A549 (cell line): ENCODE measurements at places on chromosomes 1 and 21. TPM values are rescaled to one million over a fixed set of nuclear protein-coding genes. Genes with fewer than 3 reads are reported as not detected.

The ATP6V1G3 gene
- not detected in 3 replicates for polyA plus RNA-seq

DNA sequence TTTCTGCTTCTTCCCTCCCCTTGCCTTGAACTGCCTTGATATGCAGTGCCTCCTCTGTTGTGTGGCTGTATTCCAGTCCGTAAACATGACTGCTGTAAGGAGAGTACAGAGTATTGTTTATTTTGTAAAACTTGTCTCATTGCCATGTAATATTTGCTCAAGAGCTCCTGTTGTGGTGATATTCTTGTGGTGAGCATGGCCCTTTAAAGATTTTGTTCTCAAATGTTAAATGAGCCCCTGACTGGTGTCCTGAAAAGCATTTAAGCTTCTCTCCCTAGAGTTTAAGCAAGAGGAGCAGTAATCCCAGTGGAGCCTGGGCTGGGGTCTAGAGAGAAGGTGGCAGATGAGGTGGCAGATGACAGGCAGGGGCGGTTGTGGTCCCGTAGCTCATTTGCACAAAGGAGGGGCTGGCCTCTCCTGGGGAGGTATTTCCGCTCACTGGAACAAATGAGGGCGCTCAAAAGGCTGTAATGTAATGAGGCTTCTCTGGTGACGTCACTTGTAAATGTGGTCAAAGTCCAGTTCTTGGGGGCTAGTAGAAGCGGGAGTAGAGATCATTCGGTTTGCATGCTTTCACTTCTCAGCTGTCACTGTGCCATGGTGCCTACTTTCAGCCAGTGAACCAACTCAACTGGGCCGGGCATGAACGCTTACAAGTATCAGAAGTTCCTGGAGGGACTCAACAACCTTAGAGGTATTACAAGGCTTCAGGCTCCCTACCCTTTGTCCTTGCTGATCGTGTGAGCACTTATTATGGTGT, 46.0 kb upstream of the MACF1 start:
- peak; percentile 22 for DNase-seq

The RUNX1 gene
- polyA plus RNA-seq = 5.5 to 5.9 TPM (median 5.8 TPM) in 3 replicates

DNA sequence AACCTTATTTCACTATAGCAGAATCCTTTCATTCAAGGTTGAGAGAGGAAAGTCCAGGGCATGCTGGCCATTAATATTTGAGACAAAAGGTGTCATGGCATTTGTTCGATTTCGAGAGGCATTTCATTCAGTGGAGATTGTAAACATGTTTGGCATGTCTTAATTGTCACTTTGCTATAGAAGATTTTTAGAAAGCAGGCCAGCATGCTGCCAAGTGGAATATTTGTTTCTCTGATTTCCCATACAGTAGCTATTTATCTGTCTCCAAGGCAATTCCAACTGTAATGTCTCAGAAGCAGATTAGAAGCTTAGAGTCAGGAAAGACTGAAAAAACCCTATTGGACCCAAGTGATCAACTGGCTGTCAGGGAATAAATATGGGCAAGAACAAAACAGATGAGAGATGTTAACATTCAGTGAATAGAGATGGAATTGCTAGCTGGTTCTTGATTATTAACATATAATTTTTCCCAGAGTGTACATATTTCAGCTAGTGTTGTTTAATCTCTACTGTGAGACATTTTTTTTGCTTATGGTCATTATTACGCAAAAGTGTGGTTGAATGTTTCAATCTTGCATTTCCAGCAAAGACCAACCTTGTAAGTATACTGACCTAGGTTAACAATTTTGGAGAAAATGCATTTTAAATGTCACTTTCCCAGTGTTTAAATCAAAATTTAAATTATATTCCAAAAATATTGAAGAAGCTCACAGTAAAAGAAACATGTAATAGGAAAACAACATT, 174.6 kb downstream of the KCNK2 start:
- DNase-seq = no peak

GRCh38 chr1:234862360-234862943, 252.5 kb upstream of the IRF2BP2 start:
- no peak for DNase-seq

- DNase-seq = no peak
Observed at GRCh38 chr1:234525099-234525799, 46.3 kb upstream of the TARBP1 start.

DNA sequence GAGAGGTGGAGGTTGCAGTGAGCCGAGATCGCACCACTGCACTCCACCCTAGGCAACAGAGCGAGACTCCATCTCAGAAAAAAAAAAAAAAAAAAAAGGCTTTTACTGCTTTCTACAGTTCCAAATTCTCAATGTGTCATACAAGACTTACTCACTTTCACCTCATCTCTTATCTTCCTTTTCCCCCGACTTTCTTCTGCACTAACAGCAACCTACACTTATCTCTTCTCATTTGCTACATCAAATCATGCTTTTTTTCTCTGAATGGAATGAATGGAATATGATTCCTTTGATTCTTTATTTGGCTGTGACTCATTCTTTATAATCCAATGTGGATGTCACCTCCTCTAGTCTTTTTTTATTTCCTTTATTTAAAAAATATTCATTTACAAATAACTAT, 168.4 kb upstream of the DMRTA2 start:
- no peak for DNase-seq

The NPHS2 gene
- polyA plus RNA-seq = not detected in 3 replicates

DNA sequence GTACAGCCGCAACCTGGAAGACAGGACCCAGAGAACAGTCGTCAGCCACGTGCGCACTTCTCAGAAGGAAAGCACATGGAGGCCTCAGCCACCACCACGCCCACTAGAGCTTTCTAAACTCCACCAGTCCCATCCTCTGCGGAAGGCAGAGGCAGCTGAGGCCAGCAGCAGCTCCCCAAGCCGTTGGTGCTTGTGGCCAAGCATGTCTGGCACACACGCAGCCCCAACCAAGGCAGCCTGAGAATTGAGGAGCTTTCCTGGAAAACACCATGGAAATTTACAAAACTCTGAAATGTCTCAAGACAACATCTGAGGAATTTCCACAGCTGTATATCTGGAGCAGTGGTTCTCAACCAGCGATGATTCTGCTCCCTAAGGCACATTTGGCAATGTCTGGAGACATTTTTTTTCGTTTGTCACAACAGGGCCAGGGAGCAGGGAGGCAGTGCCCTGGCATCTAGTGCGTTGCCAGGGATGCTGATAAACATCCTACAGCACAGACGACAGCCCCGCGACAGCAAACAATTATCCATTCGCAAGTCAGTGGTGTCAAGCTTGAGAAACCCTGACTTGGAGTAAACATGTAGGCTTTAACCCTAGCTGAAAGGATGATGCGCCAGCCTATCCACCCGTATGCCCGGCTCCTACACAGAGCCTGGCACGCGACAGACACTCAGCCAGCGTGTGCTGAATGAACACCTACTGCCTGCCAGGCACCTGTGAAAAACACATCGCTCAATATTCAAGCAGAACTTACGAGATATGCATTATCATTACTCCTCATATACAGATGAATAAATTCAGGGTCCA, 24.7 kb downstream of the NPHP4 start:
- no peak for DNase-seq

The GPR37L1 gene
- 0.08 to 0.09 TPM (median 0.09 TPM) in 3 replicates for polyA plus RNA-seq

GRCh38 chr1:56502700-56503245, 76.6 kb downstream of the PLPP3 start:
- peak; percentile 11 for DNase-seq

- peak; percentile 33 for DNase-seq
Observed at GRCh38 chr1:111139324-111139955, 453 bp downstream of the DRAM2 start.

The CD84 gene
- not detected in 3 replicates for polyA plus RNA-seq

GRCh38 chr1:84376000-84376910, 22.0 kb upstream of the DNASE2B start:
- DNase-seq = no peak

GRCh38 chr21:32426066-32426465, 13.6 kb downstream of the EVA1C start:
- no peak for DNase-seq

DNA sequence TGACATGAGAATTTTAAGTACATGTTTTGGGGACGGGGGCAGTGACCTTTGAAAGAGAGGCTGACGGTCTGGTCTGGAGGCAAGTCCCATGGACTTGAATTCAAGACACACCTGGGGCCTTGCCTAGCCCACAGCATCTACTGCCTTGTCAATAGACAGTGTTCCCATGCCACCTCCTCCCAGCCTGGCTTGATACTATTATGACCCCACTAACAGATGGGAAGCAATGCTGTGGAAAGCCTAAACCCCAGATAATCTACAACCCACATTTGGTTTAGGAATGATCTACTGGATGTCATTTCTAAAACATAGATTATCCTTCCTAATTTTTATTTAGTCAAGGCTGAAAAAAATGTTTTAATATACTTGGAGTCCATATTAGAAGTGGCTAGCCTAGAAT, 17.8 kb upstream of the NFASC start:
- DNase-seq = no peak

- no peak for DNase-seq
Observed at GRCh38 chr1:45879885-45880598, 76.6 kb downstream of the MAST2 start.

DNA sequence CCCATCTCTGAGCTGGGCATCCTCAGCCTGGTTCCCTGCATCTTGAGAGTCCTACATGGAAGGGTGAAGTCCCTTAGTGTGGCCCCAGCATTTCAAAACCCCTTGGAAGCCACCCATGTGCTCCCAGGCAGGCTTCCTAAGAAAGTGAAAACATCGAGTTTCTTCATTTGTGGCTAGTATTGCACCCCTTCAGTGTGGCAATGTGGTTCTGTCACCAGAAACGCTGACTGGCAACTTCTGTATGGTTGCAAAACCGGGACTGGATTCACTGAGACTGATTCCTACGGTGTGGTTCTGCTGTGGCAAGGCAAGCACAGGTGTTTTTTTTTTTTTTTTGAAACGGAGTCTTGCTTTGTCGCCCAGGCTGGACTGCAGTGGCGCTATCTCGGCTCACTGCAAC, 9.0 kb upstream of the IFNGR2 start:
- DNase-seq = no peak
